GM04504 (cell line): ENCODE measurements at places on chromosomes 7 and 10.
A peak's percentile ranks its signal among the peaks of the same experiment; 100 is the strongest.

- no peak for DNase-seq
These were observed 26.2 kb downstream of the IDE start for GRCh38 chr10:92547676-92548075.

DNA sequence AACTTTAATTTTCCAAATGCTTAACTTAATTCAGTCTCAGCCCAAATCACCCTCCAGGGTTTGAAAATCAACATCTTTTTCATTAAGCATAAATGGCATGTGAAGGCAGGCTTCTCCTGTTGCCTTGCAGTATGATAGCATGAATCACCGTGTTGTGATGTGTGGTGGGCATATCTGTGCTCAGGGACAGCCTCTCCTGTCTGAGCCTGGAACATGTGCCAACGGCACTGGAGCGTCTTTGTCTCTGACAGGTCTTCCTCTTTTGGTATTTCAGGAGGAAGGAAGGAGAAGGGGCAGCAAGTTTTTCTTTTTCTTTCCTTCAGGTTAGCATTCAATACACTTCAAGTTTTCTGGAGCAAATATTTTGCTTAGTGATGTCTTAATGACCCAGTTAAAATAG, 57.6 kb downstream of the LRGUK start:
- no peak for DNase-seq

DNA sequence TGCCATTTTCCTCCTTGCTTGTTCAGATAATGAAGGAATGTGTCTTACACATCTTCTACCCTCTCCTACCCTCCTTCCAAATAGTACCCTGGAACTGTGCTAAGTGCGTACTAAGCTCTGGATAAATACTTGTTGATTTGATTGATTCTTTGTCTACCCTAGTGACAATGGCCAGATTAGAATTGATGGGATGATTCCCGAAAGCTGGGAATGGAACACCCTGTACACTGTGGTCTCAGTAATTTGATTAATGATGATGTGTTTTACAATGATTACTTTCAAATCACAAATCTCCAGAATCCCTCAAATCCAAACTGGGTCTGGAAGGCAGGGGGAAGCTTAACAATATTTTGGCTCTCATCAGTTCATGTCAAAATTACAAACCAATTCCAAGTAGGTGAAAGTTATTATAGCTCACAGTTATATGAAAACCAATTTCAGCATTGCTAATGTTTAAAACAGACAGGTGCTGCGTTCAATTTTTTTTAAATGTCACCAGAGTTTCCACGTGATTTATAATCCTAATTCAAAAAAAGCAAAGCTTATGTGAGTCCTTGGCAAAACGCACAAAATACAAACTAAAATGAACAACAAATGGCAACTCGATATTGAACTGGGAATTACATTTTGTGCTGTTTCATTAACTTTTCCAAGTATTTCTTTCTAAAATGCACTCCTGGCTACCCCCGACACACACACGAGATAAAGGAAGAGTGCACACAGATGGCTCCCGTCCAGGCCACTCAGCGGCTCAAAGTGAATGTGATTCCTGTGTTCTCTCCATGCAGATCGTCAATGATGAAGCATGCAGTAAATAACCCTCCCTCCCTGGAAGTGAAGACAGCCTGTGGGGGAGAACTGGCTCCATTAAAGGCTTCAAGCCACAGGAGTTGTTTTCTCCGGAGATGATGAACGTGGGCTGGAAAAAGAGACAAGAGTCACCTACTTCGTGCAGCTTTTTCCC, 21.7 kb upstream of the ADRB1 start:
- no peak for DNase-seq

DNA sequence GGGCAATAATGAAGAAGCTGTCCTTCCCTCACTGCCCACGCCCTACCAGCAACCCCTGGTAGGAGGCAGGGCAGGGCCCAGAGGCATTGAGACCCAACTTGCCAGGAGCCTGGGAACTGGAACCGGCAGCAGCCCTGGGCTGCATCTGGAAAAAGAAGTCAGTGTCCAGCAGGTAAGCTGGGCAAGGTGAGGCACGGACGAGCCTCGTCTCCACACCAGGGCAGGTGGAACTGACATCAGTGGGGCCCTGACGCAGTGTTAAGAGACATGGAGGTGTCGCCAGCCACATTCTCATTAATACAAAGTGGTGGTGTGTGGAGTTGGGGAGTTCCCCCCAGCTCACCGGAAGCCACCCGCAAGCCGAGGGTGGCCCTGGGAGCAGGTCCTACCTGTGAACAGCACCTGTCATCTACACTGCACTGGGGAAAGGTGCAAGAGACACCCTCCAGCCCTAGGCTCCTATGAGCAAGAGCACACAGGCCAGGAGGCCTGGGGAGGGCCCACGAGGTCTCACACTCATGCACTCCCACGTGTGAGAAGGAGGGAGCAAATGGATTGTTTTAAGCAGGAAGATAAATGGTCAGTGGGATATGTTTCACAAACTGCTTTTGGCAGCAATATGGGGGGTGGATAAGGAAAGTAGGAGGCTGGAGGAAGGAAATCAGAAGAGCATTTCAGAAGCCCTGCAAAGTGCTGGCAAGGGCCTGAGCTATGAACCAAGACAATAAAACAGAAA, 53.6 kb downstream of the COBL start:
- no peak for DNase-seq

DNA sequence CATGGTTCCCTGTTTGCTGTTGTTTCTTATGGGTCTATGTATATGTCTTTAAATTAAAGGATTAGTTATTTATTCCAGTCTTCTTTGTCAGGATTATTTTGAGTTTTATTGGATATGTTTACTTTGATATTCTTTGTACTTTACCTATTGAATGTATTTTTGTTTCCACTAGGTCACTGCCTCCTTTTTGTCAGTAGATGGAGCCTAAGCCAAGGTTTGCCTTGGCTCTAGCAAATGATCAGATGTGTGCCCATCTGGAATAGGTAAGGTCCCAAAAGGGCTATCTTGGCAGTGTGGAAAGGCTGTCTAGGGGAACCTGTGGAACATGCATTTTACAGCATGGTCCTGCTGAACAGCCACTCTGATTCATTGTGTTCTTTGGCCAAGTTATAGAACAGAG, 337.3 kb upstream of the GHITM start:
- no peak for DNase-seq

DNA sequence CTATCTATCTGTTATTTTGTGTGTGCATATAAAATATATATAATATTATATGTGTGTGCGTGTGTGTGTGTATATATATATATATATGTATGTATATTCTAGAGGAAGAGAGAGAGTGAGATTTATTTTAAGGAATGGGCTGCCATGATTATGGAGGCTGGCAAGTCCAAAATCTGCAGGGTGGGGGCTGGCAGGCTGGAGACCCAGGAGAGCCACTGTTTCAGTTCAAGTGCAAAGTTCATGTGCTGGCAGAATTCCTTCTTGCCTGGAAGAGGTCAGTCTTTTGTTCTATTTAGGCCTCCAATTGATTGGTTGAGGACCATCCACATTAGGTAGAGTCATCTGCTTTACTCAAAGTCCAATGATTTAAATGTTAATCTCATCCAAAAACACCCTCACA, 42.3 kb upstream of the GARS1 start:
- no peak for DNase-seq

DNA sequence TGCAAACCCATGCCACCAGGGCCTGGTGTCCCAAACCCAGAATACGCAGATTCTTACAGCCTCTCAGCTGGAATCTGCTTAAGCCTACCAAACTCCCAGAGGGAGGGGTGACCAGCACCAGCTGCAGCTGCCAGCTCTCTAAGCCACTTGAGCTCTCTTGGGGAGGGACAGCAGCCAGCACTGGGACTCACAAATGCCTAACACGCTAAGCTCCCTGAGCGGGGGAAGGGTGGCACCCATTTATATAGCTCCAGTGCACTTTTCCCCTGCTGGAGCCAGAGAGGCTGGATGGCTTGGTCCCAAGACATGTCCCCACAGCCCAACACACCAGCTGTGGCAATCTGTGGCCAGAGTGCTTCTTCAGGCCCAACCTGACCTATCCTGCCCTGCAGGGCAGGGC, 326.8 kb upstream of the NRG3 start:
- DNase-seq = no peak

- no peak for DNase-seq
These were observed 48.1 kb downstream of the CDC123 start for GRCh38 chr10:12243864-12244620.

- peak; percentile 35 for DNase-seq
These were observed 559 bp downstream of the DBF4 start for GRCh38 chr7:87876869-87877234.

GRCh38 chr7:79934727-79935126, 199.9 kb upstream of the GNAI1 start:
- DNase-seq = no peak

GRCh38 chr7:4753598-4754432, 21.6 kb upstream of the AP5Z1 start:
- peak; percentile 22 for DNase-seq

- no peak for DNase-seq
These were observed 102.1 kb downstream of the CRPPA start for GRCh38 chr7:16318989-16319915.

GRCh38 chr7:101494602-101495329, 132.1 kb downstream of the COL26A1 start:
- DNase-seq = no peak

GRCh38 chr10:116096526-116096925, 176.5 kb downstream of the GFRA1 start:
- no peak for DNase-seq

DNA sequence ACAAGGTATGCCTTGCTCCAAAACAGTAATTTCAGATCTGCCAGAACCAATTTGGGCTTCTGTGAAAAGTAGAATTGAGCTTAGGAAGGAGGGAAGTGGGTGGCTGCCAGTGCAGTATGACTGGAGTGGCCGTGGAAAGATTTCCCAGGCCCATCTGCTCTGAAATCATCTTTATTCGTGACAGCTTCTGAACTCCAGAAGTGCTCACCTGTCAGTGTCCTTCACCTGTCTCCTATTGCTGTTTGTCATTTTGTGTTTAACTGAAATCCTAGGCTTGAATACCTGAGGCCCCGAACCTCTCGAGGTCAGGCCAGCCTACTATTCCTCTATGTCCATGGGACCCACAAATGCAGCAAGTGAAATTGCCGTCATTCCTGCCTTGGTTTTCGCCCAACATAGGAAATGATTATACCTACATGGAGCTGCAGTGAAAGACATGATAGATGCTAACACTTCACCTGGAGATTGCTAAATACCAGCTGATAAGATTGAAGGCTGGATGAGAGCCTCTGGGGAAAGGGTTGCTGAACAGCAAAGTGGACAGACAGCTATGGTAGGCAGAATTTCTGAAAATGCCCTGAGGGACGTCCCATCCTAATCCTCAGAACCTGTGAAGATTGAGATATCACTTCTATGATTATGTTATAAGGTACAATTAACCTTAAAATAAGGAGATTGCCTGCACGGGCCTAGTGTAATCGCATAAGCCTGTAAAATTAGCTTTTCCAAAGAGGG, 82.1 kb downstream of the C1GALT1 start:
- DNase-seq = no peak
